ENCODE measurements at places on chromosomes 5 and 9.

- no peak for DNase-seq
These were observed 147.8 kb downstream of the TTLL11 start for GRCh38 chr9:121945281-121945680.

DNA sequence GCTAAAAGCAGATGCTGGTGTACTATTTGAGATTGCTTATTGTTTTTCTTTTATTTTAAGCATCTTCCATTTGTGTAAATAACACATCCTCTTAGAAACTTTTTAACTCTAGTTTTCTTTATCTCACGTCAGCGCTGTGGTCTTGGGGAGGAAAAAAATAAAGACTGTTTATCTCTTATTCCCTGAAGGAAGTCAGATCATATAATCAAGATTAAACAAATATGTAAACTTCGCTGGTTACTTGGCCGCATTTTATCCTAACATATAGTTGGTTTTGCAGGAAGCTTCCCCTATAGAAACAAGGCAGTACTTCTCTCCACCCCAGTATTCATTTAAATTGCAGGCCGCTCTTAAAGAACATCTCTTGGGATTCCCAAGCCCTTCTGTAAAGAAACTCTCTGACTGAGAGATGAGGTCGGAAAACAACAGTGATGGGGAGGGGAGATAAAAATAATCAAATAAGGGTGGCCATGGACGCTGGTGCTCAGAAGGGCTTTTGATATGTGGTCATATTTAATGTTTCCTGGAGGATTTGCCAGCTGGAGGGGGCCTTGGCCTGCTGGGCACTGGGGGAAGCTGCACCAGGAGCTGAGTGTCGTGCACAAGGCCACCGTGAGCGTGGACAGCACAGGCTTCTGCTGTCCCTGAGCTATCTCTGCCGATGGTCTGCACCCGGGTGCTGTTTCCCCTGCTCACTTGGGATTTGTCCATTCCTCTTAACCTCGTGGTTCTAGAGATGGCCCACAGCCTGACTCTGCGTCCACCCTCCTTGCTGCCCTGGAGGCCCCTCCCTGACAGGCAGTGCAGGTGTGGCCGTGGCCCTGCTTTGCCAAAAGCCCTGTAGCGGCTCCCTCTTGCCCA is 23.8 kb downstream of the NEURL1B start:
- DNase-seq = no peak

DNA sequence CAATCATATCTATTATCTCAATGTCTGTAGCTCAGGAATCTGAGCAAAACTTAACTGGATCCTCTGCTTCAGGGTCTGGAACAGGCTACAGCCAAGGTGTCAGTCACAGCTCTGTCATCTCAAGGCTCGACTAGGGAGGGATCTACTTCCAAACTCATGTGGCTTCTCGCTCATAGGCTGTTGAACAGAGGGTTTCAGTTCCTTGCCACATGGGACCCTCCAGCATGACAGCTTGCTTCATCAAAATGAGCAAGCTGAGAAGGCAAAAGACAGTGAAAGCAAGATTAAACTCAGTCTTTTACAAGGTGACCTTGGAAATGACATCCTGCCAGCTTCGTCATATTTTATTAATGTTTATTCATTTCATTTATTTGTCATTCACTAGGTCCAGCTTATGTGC is 111.7 kb downstream of the GADD45G start:
- no peak for DNase-seq

- no peak for DNase-seq
These were observed 447.0 kb upstream of the EDIL3 start for GRCh38 chr5:84831701-84832100.

- no peak for DNase-seq
These were observed 343.7 kb upstream of the KLF4 start for GRCh38 chr9:107833295-107833694.

DNA sequence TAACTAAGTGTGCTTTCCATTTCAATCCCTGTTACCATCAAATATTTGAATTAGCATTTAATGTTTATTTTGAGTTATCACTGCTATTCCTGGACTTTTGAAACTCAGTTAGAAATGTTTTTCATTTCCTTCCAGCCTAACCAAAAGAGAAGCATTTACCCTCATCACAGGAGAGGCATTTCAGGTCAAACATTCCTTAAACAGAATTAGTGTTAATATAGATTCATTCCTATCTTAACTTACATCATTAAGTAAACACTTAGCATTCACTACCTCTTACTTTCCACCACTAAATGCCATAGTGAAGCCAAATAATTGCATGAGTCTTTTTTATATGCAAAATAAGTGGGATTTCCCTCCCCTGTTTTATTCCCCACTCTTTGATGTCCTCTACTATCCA is 136.6 kb upstream of the OR13F1 start:
- DNase-seq = no peak

DNA sequence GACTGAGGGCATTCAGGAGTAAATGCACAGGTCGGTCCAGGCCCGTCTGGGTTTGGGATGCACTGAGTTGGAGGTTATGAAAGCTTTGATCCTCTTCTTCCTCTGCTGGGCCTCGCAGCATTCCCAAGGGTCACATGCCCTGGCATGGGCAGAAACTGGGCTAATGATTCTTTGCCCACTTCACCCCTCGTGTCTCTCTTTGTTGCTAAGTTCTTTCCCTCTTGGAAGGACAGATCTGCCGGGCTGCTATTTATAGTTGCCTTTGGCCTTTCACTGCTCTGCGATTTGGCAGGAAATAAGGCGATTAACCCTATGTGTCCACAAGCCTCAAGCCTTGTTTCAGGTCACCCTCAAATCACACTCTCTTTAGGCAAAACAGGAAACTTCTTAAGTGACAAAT is 66.9 kb downstream of the ENTREP1 start:
- no peak for DNase-seq

DNA sequence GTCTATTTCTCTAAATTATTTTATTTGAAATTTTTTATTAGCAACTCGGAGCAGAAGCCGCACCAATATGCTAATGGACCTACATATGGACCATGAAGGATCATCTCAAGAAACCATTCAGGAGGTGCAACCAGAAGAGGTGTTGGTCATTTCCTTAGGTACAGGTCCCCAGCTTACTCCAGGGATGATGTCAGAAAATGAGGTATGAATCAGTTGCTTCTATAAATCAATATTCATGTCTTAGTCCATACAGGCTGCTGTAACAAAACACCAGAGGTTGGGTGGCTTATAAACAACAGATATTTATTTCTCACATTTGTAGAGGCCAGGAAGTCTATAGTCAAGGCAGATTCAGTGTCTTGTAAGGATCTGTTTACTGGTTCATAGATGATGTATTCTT is 50.8 kb downstream of the GAPVD1 start:
- no peak for DNase-seq

- DNase-seq = no peak
These were observed 134.0 kb downstream of the DMRT2 start for GRCh38 chr9:1184146-1184545.

DNA sequence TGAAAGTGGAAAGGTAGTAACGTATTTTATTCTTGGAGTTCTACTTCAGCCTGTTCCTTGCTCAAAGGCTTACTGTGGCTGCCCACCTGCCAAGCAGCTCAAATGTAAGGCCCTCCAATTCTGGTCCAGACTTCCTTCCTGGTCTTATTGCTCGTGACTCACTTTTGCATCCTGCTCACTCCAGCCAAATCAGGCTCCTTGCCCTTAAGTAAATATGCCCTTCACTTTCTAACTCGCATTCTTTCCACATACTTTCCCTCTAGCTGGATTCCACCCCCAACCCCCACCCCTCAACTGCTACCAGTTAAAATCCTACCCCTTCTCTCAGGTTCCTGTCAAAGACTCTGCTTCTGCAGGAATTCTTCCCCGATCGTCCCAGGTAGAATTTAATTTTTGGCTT is 96.6 kb downstream of the GALNT10 start:
- no peak for DNase-seq

GRCh38 chr9:111805830-111806241 is 11.1 kb upstream of the SHOC1 start:
- no peak for DNase-seq

DNA sequence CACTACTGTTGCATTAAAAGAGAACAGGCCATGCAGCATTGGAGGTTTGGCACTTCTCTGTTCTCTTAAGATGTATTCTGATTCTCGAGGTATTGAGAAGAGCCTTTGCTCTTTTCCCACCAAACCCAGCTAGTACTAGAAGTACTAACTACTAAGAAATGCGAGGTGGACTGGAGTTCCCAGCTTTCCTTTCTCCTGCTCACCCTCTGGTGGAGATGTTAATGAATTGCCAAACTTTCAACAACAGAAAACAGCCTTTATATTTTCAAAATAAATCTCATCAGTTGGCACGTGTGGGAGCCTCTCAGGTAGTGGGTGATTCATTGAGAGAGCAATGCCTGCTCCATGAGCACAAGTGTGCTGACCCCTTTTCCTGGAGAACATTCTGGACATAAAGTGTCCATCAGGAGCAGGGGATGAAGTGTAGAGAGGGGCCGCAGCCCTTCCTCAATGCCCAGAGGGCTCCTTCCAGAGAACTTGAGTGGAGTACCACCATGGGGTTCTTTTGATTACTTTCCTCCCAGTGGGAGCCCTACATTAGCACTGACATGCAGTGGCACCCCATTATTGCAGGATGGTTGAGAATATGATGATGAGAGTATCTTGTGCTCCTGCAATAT is 45.7 kb downstream of the TMEM174 start:
- DNase-seq = no peak

DNA sequence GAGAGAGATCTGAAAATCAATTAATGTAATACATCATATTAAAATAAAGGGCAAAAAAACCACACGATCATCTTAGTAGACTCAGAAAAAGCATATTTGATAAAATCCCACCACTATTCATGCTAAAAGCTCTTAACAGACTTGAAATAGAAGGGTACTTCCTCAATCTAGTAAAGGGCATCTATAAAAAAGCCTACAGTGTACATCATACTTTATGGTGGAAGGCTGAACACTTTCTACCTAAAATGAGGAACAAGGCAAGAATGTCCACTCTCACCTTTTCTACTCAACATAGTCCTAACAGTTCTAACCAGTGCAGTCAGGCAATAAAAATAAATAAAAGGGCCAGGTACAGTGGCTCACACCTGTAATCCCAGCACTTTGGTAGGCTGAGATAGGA is 38.9 kb downstream of the POLK start:
- no peak for DNase-seq

DNA sequence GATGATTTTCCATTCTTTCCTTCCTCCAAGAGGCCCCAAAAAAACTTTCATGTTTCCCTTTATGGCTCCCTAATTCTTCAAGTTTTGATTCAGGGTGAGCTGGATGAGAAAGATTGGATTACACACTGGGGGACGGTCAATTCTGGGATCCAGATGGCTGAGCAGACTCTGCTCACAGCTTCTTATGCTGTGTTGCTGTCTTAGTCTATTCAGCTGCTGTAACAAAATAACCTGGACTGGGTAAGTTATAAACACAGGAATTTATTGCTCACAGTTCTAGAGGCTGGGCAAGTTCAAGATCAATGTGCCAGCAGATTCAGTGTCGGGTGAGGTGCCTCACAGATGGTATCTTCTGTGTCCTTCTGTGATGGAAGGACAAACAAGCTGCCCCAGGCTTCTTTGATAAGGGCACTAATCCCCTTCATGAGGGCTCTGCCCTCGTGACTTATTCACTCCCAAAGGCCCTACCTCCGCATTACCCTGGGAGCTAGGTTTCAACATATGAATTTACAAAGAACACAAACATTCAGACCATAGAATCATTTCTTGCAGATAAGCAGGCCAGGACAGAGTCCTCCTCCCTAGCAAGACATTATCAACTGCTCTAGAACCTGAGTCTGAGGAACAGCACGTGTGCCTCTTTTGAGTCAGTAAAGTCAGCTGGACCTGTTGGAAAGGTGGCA is 23.1 kb upstream of the SMAD5 start:
- DNase-seq = no peak

DNA sequence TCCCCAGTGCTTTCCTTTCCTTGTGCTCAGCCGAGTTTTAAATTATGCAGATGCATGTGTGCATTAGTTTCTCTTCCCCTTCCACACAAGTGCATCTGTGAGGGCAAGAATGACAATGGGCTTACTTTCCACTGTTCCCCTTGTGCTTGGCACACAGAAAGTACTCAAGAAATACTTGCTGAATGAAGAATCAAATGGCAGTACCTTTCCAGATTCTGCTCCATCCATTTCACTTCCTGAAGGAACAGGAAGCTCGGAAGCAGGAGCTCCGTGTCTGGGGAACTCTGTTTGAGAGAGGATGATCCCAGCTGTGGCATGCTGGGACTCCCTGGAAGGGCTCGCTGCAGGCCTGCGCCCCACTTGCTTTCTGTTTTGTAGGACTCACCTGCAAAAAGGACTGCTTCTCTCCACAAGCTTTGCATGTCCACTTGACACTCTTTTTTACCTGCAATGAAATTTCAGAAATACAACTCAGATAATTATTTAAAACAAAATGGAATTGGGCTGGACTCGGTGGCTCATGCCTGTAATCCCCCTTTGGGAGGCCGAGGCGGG is 5.5 kb downstream of the MRNIP start:
- DNase-seq = no peak

DNA sequence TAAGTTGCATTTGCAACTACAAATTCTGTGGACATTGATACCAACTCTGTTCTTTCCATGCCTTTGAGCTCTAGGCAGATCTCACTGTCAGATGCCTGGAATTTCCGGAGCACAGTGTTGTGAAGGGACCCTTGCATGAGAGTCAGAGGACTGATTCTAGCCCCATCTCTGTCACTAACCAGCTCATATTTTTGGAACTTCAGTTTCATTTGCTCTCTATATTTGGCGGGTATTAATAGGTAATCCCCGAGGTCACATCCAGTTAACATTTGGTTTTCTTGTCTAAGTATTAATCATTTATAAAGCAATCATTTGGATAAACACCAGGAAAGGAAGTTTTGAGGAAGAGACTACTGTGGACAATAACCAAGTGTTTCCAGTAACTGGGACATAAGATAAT is 115.7 kb downstream of the MAN2A1 start:
- no peak for DNase-seq

DNA sequence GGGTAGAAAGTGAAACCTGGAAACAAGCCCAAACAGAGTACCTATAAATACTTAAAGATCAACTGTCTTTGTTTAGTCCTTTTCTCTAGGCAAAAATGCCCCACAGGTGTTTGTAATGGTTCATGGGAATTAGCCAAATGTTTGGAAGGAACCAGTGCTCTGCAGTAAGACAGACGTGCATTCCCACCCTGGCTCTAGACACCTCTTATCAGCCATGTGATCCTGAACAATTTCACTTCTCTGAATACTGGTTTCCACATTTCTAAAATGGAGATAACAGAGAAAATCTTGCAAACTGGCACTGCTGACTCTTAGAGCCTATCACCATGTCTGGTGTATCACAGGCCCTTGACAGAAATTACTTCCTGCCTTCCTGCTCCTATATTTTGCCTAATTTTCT is 30.0 kb downstream of the GLIS3 start:
- DNase-seq = no peak

DNA sequence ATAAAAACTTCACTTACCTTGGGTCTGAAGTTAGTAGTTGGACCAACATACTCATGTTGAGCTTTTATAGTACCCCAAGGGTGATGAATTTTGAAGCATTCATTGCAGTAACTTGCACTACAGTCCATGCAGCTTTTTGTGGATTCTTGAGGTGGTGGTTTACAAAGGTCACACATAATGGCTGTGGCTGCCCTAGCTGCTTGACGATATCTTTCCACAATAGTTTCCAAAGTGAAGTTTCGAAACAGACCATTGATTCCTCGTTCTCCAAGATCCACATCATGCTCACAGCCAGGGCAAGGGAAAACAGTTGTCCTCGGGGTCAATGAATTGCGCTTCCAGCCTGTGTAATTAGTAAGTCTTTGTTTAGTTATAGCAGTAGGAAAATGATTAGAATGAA is 22.7 kb downstream of the TRIM36 start:
- DNase-seq = no peak
